ENCODE measurements at places on chromosomes 16 and 17.

- DNase-seq = no peak
Measured at GRCh38 chr16:75288596-75289120, 37.2 kb upstream of the BCAR1 start.

DNA sequence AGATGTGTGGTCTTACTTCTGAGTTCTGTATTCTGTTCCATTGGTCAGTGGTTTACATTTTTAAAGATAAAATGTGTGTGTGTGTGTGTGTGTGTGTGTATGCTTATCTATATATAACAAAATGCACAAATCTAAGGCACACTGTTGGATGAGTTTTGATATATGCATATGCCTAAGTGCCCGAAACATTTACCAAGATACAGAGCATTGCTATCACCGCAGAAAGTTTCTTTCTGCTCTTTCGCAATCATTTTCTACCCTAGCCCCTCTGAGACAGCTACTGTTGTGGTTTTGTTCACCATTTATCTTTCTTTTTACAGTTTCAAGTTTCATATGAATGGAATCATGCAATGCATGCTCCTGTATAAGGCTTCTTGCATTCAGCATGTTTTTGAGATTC is 97.0 kb downstream of the MRTFB start:
- DNase-seq = no peak

DNA sequence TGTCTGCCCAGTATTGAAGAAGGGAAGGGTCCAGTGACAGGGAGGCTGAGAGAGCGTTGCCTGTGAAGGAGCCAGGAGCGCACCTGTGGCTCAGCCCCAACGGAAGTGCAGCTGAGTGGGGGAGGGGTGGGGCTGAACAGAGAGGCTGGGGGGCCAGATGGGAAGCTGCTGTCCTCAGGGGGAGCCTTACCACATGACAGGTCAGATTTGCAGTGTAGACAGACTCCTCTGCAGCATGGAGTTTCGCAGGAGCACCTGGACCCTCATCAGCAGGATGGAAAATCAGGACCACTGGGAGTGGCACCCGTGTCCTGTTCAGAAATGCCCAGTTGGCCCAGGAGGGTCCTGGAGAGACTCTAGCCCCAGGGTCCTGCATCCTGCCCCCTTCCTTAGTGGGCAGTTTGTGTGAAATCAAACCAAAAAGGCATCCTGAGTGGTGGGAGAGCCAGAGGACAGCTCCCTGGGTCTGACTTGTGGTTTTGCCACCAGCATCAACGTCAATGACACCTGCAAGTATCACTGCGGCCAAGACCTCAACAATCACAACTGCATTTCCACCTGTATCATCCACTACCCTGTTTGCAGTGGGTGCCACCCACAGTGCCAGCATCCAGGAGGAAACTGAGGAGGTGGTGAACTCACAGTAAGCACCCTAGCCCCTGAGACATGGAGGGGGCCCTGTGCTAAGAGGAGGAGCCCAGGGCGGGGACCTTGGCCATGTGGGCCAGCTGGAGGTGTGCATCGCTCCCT is 7.8 kb downstream of the CD300A start:
- no peak for DNase-seq

GRCh38 chr16:65336160-65336559 is 214.3 kb upstream of the CDH11 start:
- DNase-seq = no peak

DNA sequence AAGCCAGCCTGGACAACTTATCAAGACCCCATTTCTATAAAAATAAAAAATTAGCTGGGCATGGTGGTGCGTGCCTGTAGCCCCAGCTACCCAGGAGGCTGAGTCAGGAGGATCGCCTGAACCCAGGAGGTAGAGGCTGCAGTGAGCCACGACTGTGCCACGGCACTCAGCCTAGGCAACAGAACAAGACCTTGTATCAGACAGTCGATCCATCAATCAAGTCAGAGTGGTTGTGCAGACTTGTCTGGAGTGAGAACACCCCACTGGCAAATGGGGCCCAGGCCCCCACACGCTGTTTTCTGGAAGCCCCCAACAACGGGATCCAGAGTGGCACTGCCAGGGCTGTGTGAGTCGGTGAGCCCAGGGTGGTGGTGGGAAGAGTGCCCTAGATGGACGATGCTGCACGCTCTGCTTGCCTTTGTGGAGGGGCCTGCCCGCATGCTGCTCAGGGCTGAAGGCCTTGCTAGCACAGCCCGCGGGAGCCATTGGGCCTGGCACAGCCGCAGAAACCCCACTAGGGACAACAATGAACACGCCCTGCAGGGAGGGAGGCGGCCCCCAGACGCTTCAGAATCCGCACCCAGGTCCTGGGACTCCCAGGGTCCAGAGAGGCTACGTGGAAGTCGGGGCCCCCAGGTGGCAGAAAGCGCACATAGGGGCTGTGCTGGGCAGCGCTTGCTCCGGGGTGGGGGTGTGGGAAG is 80.1 kb upstream of the GNG13 start:
- no peak for DNase-seq

DNA sequence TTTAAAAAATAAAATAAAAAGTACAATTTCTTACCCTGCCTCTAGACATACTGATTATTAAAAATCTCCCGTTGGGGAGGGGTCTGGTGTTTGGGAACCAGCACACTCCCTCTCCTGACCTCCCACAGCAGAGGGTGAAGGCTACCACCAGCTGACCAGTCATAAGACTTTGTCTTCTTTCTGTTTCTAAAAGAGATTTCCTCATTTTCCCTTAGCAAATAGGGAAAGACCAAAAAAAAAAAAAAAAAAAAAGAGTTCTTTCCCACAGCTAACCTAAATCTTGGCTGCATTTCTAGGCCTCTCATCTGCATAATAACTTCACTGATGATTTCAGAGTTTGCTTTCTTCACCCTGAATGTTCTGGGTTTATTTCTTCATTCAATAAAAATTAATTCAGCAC is 30.3 kb downstream of the CDK5RAP3 start:
- no peak for DNase-seq

DNA sequence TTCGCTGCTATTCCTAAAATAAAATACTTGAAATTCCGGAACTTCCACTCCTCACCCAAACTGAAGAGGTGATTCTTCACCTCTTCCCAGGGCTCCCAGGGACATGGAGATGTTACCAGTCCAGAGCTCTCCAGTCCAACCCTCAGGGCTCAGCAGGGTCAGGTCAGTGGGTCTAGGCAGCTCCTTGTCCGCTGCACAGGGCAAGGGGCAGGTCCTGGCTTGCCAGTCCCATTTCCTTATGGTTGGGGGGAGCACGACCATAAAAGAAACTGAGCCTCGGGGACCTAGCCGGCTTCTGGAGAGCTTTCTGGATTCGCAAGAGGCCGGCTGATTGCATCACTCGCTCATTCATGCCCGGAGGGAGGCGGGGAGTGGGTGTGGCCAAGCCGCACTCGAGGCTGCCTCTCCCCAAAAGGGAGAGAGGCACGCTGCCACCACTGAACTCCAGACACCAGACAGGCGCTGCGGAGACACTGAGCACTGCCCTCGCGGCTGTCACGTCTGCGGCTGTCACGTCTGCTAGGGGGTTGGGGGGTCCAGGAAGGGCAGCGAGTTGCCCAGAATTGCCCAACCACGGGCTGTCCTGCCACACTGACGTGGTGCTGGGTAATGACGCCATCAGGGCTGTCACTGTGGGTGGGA is 15.8 kb downstream of the SLC7A5 start:
- no peak for DNase-seq

GRCh38 chr17:67390646-67391361 is 13.7 kb downstream of the PITPNC1 start:
- peak; percentile 71 for DNase-seq

- no peak for DNase-seq
Measured at GRCh38 chr17:49342575-49342936, 19.5 kb downstream of the ZNF652 start.

- DNase-seq = no peak
Measured at GRCh38 chr17:67441052-67441895, 64.2 kb downstream of the PITPNC1 start.

- no peak for DNase-seq
Measured at GRCh38 chr16:22240023-22240710, 34.1 kb downstream of the EEF2K start.

DNA sequence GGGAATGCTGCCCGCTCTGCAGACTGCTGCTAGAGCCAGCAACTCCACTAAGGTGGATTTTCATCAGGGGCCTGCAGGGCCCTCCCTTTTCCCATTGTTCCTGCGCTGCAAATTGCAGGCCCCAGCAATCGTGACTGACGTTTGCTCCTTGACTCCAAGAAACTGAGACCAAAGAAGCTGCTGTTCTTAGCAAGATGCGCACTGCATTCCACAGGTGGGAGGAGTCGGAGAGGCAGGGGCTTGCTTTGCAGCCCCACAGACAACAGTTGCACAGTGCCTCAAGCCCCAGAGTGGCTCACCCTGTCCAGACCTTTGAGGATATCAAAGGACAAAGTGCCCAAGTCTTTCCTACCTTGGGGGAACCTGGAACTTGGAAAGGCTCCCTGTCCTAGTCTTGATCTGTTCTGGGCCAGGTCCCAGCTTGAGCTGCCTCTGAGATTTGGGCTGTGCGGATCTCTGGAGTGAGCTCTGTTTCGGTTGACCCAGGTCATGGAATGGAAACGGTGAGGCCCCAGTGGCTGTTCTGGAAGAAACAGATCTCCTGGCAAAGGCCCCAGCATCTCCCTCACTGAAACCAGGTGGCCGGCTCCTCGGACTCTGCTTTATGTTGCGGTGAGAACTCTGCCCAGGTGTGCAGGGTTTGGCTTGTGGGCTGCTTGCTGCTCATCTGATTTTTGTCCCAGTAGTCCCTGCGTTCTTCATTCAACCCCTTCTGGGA is 24.9 kb downstream of the PLCD3 start:
- DNase-seq = no peak

DNA sequence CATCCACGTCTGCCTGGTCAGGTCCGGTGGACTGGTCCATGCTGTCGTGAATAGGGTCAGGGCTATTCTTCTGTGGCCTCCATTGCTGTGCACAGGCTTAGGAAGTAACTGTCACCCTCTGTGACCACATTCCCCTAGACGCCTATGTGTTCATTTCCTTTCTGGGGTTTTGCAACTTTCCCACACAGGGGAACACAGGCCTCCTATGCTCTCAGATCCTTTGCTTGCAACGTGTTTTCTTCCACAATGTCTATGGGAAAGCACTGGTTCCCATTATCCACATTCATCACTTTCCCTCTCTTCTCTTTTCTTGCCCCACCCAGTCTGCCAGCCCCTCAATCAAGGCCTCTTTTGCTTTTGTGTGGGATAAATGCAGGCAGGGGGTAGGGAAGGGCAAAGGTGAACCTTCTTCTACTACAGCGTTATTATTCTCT is 43.2 kb upstream of the DNAJA2 start:
- DNase-seq = no peak

- DNase-seq = no peak
Measured at GRCh38 chr17:36705874-36706731, 104.7 kb downstream of the MRM1 start.

DNA sequence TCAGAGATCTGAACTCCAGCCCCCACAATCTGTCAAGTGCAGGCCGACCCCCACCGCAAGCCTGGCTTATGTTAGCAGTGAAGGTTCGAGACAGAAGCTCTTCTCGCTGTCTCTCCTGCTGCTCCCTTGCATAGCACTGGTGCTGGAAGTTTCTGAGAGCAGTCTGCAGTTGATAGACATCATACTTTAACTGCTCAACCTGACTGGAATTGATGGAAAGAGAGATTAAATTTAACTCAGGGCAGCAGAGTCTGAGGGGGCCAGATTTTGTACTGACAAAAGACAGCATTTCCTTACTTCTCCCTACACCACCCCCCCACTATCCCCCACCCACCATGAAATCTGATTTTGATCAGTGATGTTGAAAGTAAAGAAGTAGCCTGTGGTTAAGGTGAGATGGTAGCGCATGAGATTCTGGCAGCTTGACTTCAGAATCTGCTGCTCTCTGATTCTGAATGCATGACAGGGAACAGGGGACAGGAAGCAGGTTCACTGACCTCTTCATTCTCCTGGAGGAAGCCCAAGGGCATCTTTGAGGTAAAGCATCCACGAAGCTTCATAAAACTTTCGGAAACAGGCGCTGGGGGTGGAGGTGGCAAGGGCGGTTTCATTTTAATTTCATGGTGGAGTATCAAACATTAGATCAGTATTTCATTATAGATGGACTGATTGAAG is 44.3 kb upstream of the TMEM97 start:
- no peak for DNase-seq

GRCh38 chr16:69438465-69438864 is 14.0 kb downstream of the CYB5B start:
- DNase-seq = no peak

DNA sequence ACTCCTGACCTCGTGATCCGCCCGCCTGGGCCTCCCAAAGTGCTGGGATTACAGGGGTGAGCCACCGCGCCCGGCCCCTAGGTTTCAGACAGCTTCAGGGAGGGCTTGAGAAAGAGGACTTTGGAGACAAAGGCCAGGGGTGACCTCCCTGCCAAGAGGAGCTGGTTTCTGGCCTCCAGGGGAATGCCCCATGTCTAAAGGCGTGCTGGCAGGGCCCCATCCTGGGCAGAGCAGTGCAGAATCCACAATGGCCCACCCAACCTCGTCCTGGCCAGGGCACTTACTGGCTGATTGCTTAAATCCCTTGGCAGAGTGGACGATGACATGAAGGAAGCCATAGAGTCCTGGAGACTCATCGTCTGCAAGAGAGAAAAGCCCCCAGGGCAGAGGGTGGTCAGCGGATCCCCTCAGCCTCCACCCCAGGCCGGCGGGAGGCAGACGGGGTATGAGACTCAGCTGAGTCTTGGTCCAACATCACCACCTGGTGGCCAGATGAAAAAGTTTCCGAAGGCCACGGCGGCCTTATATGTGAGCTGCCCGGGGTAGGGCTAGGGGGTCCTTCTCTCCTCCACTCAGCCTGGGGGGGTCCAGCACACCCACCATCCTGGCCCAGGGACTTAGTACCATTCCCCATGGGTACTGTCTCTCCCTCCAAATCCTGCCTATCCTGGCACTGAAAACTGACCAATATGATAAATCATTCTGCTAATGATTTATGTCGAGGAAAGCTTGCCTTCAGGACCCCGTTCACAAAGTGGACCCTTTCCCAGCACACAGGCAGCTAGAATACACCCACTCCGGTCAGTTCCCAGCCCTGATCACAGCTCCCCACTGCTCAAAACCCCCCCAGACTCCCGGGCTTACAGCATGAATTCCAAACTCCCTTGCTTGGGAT is 59.1 kb downstream of the TIMM22 start:
- DNase-seq = peak; percentile 19

- DNase-seq = no peak
Measured at GRCh38 chr16:83903751-83904150, 4.8 kb downstream of the MLYCD start.

DNA sequence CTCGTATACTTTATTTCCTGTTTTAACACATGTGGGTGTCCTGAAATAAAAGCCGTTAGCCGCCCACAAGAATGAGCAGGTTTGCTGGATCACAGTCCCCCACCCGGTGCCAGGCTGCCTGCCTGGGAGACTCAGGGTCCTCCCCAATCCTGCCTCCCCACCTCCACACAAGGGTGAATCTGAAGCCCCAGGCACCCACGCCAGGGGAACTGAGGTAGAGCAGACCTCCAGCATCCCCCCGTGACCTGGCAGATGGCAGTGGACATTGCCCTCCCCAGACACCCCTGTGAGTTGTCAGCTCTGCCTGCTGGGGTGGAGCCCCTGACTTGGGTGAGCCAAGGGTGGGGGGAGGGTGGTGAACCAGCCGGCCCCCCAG is 114.8 kb downstream of the METRNL start:
- DNase-seq = no peak

- DNase-seq = no peak
Measured at GRCh38 chr17:69516911-69517310, 102.4 kb downstream of the MAP2K6 start.

- no peak for DNase-seq
Measured at GRCh38 chr17:73942703-73943415, 260.6 kb upstream of the RPL38 start.

- no peak for DNase-seq
Measured at GRCh38 chr17:61364463-61364846, 35.2 kb upstream of the TBX2 start.

GRCh38 chr16:2341456-2342447 is 1.2 kb upstream of the ABCA3 start:
- no peak for DNase-seq

GRCh38 chr17:33152783-33153182 is 140.3 kb downstream of the ASIC2 start:
- DNase-seq = no peak
